Fibroblast of the aortic adventitia (primary cell): ENCODE measurements at places on chromosomes 12 and 14.

DNA sequence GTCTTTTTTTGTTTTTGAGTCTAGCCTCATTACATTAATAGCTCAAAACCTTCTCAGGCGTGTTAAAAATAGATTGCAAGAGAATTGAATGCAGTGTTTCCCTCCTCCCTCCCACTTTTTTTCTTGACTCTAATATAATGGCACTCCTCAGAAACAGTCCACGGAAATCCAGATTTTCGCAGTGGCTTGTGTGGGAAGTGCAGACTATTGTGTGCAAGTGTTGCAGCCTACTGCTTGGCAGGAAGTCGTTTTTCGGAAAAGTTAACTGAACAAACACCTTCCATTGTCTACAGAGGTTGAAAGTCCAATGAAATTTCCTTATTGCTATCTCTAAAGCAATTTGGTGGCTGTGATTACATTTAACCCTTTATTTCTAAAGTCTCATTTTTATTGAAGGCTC lies 147.9 kb upstream of the E2F7 start:
- DNase-seq, result no peak

DNA sequence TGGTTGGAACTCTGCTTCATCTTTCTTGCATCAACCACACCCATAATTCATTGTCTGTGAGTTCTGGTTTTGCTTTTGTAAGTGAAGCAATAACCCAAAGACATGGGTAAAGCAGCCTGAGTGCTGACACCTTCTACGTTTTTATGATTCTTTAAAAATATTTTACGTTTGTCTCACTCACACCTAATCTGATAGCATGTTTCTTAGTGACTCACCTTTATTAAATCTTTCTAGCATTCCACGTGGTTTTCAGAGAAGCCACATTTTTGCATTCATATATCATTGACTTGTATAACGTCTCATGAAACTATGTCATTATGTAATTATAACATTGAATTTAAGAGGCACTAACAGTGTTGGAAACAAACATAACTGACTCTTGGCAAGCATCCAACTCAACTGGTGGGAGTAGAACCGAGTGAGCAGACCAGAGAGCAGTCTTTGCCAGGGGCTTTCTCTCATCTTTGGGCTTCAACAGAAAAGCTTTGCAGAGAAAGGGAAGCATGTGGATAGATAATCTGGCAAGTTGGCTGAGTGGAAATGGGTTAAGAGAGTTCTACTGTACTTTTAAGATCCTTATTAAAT lies 118.8 kb downstream of the TPH2 start:
- no peak for DNase-seq

- no peak for DNase-seq
Observed at GRCh38 chr14:22506378-22506710, 82.7 kb downstream of the DAD1 start.

DNA sequence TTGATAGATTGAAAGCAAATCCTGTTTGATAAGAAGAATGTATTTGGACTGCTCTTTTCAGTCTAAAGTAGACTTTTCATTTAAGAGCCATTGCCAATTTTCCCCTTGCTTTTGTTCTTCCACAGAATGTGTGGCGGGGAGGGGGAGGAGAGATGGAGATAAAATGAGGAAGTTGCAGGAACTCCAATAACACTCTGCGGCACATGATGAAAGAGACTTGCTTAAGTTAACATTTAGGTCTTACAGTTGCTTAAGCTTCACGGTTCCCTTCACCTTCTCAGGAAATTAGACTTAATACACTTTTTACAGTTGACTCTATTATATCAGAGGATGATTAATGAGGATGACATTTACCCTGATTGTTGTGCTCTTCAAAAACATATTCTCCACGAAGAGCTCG lies 537.3 kb downstream of the TMTC2 start:
- no peak for DNase-seq

DNA sequence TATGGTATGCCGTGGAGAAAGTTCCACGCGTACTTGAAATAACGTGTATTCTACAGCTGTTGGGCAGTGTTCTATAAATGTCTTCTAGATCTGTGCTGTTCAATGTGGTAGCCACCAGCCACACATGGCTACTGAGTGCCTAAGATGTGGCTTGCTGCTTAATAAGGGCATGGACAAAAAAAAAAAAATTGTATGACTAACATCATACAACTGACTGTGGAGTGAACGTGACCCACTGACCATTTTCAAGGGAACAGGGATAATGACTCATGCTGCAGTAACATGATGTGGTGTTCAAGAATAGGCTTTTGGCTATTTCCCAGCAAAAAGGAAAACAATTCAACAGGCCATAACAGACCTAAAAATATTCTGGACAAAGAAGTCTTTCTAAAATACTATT lies 13.0 kb downstream of the ATG14 start:
- peak; percentile 97 for DNase-seq

GRCh38 chr14:59371771-59372170 lies 93.4 kb downstream of the GPR135 start:
- no peak for DNase-seq

- peak; percentile 99 for DNase-seq
Observed at GRCh38 chr14:69247676-69248440, 12.1 kb upstream of the GALNT16 start.

- DNase-seq, result no peak
Observed at GRCh38 chr14:103016071-103016470, 41.3 kb downstream of the CDC42BPB start.

DNA sequence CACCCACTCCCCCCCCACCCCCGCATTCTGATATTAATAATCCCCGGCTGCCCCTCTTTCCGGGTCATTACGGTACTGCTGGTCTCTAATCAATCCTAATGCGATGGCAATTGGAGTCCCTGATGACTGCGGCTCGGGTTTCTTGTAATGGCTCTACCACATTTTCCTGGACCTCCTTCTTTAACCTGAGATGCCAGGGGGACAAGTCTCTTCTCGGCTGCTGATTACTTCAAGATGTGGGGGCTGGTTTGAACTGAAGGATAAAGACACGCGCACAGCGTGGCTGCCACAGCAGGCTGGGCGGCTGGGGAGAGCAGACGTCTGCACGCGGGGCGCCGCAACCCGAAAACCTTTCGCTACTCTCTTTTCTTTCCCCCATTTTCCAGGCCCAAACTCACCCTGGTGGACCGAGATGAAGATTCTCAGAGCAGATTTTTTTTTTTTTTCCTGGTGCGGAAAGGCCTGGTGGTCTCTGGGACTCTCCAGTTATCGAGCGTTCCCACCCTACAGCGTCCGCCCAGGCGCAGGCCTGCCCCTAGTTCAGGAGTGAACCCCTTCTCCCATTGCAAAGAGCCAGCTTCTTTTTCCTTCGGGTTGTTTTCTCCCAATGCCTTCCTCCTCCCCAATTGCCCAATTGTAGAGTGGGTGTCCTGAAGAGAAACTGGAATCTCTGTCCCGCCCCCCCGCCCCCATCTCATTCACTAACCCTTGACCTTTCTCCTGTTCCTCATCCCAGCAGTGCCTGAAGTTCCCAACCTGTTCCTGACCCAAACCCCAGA lies 6.0 kb upstream of the SIX1 start:
- DNase-seq, result no peak

DNA sequence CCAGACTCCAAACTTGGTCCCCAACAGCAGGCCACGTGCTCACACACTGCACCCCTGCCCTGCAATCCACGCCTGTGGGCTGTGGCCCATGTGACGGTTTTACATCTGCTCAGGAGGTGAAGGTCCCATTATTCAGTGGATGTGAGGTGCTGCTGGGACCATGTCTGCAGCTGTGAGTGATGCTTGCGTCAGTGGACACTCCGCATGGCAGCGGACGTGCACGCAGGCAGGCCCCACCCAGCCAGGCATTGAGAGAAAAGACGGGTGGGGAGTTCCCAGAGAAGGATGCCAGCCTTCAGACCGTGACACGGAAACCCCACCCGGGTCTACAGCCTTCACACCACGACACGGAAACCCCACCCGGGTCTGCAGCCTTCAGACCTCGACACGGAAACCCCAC lies 67.6 kb downstream of the NOC4L start:
- no peak for DNase-seq
